ENCODE measurements at places on chromosomes 2 and 18. TPM values are rescaled to one million over a fixed set of nuclear protein-coding genes. Genes with fewer than 3 reads are reported as not detected.
A peak's percentile ranks its signal among the peaks of the same experiment; 100 is the strongest.

DNA sequence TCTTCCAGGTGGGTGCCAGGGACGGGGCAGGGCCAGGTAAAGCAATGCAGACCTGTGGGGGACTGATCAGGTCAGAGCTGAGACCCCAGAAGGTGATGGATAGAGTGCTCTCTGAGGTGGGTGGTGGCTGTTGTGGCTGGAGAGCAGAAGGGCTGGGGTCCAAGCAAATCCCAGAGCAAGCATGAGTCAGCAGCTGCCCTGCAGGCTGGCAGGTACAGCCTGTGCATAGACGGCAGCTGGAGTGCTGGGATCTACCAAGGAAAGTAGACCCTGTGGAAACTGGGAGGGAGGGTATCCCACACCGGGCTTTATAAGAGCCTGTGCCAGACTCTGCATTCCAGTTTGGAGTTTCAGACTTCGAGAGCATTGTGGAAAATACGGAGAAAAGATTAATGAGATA lies 663 bp downstream of the TRIM54 start:
- peak; percentile 53 for DNase-seq

DNA sequence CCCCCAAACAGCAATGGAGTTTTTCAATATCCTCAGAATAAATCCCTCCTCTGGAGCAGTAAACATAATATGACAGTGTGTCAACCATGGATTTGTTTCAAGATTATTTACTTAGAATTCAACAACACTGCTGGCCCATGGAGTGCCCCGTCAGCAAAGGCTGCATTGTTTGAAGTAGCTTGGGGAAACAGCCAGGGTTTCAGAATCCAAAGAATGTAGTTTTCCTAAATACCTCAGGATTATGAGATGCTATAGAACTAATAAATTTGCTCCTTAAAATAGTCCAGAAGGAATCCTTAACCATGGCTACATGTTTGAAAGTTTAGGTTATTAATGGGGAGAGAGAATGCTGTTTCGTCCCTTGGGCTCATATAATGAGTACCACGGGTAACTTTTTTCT lies 13.1 kb upstream of the CETN1 start:
- no peak for DNase-seq

- DNase-seq, result peak; percentile 23
Observed at GRCh38 chr2:209960676-209961630, 41.5 kb upstream of the RPE start.

DNA sequence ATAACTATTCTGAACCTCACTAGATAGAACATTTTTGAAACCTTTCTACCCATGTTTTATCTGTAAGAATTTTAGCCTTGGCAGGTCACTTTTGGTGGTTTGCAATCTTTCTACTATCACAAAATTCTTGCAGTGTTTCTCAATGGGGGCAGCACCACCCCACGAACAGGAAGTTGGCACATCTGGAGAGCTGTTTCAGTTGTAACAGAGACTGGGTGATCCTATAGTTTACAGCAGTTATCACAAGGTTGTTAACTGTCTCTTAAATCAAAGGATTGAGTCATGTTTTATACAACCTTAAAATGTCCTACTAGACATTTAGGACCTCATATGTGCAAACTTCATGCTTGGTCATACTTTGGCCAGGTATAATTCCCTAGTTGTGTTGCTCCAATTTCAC lies 829.2 kb downstream of the ERBB4 start:
- DNase-seq, result no peak

GRCh38 chr2:37367310-37367709 lies 22.9 kb downstream of the QPCT start:
- DNase-seq, result no peak

GRCh38 chr2:195364015-195364965 lies 292.7 kb upstream of the SLC39A10 start:
- no peak for DNase-seq

GRCh38 chr2:3242747-3243369 lies 134.8 kb downstream of the EIPR1 start:
- DNase-seq, result no peak

DNA sequence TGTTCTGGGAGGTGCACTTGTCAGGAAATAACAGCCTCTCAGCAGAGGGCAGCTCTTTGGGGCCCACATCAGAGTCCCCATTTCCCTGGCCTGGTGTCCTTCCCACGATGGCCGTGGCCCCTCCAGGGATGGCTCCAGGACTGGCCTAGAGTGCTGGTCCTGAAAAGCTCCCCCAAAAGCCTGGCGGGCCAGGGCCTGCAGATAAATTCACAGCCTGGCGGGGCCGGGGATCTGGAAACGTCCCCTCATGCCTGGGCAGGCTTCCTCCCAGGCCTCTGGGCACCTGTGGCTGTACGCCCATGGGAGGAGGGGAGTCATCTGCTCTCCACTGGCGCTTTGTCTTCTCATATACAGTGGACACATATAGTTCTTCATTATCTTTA lies 52.6 kb upstream of the HS6ST1 start:
- DNase-seq, result no peak

DNA sequence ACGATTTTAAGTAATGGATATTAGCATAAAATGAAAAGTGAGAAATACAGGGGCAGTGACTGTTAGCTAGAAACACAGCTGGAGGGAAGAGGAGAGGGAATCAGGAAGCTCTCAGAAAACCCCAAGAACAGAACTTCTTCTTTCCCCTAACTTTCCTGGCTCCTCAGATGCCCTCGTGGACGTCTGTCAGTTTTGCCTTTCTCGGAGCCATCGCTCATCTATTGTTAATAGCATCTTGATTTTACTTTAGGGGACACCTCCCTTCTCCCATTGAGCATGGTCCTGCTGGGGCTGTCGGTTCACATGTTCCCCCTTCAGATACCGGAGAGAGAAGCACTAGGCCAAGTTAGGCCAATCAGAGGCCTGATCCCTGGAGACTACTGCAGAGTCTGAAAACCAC lies 2.3 kb upstream of the PLEK start:
- DNase-seq, result no peak

DNA sequence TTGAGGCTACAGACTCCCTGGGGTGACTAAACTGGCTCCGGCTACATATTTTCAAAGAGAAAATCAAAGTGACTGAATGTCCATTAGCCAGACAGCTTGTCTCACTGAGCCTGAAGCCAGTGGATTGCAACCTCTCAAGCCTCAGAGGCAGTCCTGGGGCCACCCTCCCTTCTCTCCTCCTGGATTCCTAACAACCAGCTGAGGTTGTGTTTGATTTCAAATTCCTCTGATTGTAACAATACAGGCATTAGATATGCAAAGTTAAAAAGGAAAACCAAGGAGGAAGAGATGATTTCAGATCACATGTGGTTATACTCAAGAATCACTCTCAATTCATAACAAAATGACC lies 101.0 kb upstream of the LMAN1 start:
- no peak for DNase-seq

The UGT1A6 gene
- not detected for polyA plus RNA-seq

DNA sequence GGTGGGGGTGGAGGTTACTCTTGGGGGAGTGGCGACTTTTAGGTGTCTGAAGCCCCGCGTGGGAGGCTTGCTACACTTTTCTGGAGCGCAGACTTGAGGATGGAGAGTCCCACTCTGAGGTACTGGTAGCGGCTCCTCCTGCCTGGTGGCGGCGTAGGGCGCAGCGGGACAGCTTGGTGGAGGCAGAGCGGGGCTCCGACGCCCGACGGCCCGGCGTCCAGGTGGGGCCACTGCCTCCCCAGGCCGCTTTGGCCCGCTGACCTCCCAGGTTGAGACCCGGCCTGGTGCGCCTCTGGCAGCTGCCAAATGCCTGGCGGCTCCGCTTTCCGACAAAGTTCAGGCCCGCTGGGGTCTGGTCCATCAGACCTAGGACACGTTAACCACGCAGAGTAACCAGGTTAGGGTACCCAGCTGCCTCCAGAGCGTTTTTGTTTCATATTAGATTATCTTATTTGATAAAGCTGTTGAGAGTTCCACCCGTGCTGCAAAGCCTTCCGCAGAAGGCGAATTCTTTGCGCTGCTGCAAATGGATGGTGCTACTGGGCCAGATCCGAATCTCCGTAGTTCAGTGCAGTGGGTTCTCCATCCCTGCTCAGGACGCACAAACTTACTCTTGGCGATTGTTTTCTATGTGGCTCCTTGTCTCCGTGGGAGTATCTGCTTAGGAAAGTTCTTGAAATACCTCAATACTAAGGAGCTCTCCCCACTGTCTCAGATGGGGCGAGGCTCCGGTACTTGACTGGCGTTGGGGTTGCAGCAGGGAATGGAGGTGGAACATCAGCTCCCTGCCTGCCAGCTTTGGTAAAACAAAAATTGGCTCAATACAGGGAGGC lies 405.9 kb downstream of the XIRP2 start:
- peak; percentile 52 for DNase-seq

The REG3G gene
- not detected for polyA plus RNA-seq

Data from psoas muscle (tissue), 8 donors.